Keratinocyte (primary cell): ENCODE measurements at places on chromosomes 5 and 9.

GRCh38 chr9:83208065-83208850 lies 145.3 kb upstream of the RASEF start:
- no peak for DNase-seq
- no peaks in the 10 kb centered on the region for H3K27me3 ChIP-seq

DNA sequence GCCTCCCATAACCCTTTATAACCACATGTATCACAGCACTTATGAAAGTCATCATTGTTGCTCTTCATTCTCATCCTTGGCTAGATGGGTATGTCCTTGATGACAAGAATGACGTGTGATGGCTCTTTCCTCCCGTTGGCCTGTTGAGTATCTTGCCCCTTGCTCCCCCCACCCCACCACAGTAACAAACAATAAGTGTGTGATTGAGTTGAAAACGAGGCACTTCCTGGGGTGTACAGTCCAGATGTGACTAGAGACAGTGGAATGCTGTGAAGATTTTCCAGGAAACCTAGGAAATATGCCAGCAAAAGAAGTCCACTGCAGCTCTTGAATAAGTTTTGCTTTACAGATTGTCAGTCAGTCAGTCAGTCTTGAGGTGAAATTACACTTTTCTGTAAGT lies 262.5 kb downstream of the ELAVL2 start:
- H3K36me3 ChIP-seq, result no peaks in the 10 kb centered on the region
- DNase-seq, result no peak
- H3K27ac ChIP-seq, result no peak overlapping the region

DNA sequence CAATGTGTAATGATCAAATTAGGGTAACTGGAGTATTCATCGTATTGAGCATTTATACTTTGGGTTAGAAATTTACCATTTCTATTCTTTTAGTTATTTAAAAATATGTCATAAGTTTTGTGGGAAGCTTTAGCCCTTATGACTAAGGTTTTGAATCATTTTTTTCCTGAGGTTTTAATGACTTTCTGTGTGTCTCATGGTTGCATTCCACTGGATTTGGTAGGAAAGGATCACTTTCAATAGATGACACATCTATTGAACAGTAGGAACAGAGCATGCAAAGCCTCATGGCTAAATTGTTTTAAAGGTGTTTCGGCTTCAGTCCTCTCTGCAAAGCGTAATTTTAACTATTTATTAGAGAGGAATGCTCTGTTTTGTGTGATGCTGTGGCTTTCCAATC lies 512.4 kb upstream of the CHD1 start:
- H3K27me3 ChIP-seq, result no peaks in the 10 kb centered on the region
- H3K4me3 ChIP-seq, result no peak overlapping the region
- DNase-seq, result no peak
- no peaks in the 10 kb centered on the region for H3K4me1 ChIP-seq
- H3K27ac ChIP-seq, result no peak overlapping the region
- no peaks in the 10 kb centered on the region for H3K36me3 ChIP-seq

GRCh38 chr5:124303366-124303765 lies 443.1 kb downstream of the ZNF608 start:
- DNase-seq, result no peak
- H3K36me3 ChIP-seq, result no peaks in the 10 kb centered on the region
- H3K4me3 ChIP-seq, result no peak overlapping the region
- no peak overlapping the region for H3K27ac ChIP-seq
- H3K4me1 ChIP-seq, result no peaks in the 10 kb centered on the region
- no peaks in the 10 kb centered on the region for H3K27me3 ChIP-seq

- no peak for DNase-seq
- H3K4me3 ChIP-seq, result no peak overlapping the region
- H3K36me3 ChIP-seq, result no peaks in the 10 kb centered on the region
- no peaks in the 10 kb centered on the region for H3K27me3 ChIP-seq
- no peak overlapping the region for H3K27ac ChIP-seq
These were observed 58.7 kb upstream of the DMRT3 start for GRCh38 chr9:917730-918129.

GRCh38 chr5:17436350-17436749 lies 61.7 kb upstream of the TAF11L2 start:
- H3K27ac ChIP-seq, result no peak overlapping the region
- DNase-seq, result no peak
- H3K4me1 ChIP-seq, result no peaks in the 10 kb centered on the region
- no peaks in the 10 kb centered on the region for H3K27me3 ChIP-seq
- H3K36me3 ChIP-seq, result no peaks in the 10 kb centered on the region

- DNase-seq, result no peak
- H3K27me3 ChIP-seq, result no peaks in the 10 kb centered on the region
- H3K36me3 ChIP-seq, result no peaks in the 10 kb centered on the region
- no peak overlapping the region for H3K27ac ChIP-seq
These were observed 138.3 kb downstream of the OLFM1 start for GRCh38 chr9:135225619-135226228.

DNA sequence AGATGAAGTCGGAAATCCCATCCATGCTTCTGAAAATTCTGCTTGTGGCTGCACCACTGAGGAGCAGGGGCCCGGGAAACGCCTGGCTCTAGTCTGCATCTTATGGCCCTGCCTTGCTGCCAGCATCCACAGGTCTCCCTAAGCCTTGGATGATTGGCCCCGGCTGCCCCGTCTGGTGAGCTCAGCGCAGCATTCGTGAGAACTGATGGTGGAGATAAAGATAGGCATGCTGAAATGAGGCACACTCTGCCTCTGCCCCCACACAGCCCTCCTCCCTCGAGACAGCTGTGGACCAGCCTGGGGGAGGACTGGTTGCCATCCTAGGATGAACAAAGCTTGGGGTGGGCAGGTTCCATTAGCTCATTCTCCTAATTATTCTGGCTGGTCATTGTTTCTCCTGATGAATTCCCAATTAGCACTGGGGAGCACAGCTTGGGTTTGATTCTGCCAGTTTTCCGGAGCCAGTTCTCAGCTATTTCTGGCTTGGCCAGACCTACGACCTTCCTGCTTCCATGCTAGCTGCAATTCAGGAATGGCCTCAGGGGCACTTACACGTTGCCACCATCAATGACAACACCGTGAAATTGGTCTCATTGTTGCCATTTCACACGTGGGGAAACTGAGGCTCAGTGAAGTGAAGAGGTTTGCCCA lies 62.8 kb upstream of the CPEB4 start:
- H3K4me1 ChIP-seq, result no peaks in the 10 kb centered on the region
- no peak overlapping the region for H3K4me3 ChIP-seq
- DNase-seq, result no peak
- no peaks in the 10 kb centered on the region for H3K27me3 ChIP-seq

GRCh38 chr9:116951588-116952435 lies 264.7 kb downstream of the TRIM32 start:
- peaks cover 11% of the 10 kb centered on the region for H3K4me1 ChIP-seq
- H3K36me3 ChIP-seq, result no peaks in the 10 kb centered on the region

- H3K4me1 ChIP-seq, result peaks cover 4% of the 10 kb centered on the region
- H3K27ac ChIP-seq, result no peak overlapping the region
- no peaks in the 10 kb centered on the region for H3K27me3 ChIP-seq
- no peak overlapping the region for H3K4me3 ChIP-seq
- no peaks in the 10 kb centered on the region for H3K36me3 ChIP-seq
- no peak for DNase-seq
These were observed 70.1 kb upstream of the SPATA31E1 start for GRCh38 chr9:87812375-87813118.

- DNase-seq, result no peak
- H3K36me3 ChIP-seq, result no peaks in the 10 kb centered on the region
- no peak overlapping the region for H3K27ac ChIP-seq
- H3K4me3 ChIP-seq, result no peak overlapping the region
- peaks cover 13% of the 10 kb centered on the region for H3K4me1 ChIP-seq
These were observed 28.8 kb upstream of the IER5L start for GRCh38 chr9:129206905-129207304.

DNA sequence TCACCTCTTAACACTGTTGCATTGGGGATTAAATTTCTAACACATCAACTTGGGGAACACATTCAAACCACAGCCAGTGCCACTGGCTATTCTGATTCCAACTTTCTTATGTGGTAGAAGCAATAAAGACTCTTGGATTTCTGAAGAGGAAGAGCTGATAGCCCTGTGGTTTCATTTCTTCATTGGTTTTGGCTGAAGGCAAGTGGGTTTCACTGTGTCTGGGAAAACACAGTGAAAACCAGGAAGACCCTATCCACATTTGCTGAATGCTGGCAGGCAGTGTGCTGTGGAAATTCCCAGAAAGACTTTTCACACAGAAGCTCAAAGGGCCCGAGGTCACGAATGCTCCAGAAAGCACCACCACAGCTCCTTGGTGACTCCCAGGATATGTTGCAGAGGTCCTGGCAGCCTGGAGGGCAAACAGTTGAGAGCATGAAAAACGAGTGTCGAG lies 67.1 kb downstream of the DAPK1 start:
- no peak overlapping the region for H3K27ac ChIP-seq
- no peaks in the 10 kb centered on the region for H3K27me3 ChIP-seq
- H3K36me3 ChIP-seq, result no peaks in the 10 kb centered on the region
- DNase-seq, result no peak

GRCh38 chr9:75108571-75108970 lies 20.3 kb downstream of the OSTF1 start:
- no peak overlapping the region for H3K27ac ChIP-seq
- DNase-seq, result no peak
- H3K4me3 ChIP-seq, result no peak overlapping the region
- peaks cover 16% of the 10 kb centered on the region for H3K4me1 ChIP-seq
- H3K27me3 ChIP-seq, result no peaks in the 10 kb centered on the region
- H3K36me3 ChIP-seq, result no peaks in the 10 kb centered on the region

DNA sequence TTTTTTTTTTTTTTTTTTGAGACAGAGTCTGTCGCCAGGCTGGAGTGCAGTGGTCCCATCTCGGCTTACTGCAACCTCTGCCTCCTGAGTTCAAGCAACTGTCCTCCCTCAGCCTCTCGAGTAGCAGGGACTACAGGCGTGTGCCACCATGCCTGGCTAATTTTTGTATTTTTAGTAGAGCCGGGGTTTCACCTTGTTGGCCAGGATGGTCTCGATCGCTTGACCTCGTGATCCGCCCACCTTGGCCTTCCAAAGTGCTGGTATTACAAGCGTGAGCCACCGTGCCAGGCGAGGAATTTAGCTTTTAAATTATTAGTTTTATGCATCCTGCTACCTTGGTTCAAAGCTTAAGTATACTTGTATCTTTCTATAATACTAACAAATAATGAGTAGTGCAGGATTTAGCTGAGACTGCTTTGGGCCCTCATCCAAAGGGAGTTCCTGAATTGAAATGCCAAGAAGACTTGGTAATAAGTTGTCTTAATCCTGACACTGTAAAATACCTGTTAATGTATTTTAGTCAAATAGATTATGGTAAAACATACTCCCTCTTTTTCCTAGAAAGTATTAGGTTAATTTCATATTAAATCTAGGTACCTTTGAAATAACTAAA lies 5.0 kb downstream of the CDC42SE2 start:
- no peaks in the 10 kb centered on the region for H3K27me3 ChIP-seq
- peaks cover 18% of the 10 kb centered on the region for H3K4me1 ChIP-seq
- no peak overlapping the region for H3K4me3 ChIP-seq

GRCh38 chr9:16687678-16688369 lies 182.6 kb downstream of the BNC2 start:
- no peaks in the 10 kb centered on the region for H3K36me3 ChIP-seq
- no peaks in the 10 kb centered on the region for H3K4me1 ChIP-seq
- H3K27ac ChIP-seq, result no peak overlapping the region

DNA sequence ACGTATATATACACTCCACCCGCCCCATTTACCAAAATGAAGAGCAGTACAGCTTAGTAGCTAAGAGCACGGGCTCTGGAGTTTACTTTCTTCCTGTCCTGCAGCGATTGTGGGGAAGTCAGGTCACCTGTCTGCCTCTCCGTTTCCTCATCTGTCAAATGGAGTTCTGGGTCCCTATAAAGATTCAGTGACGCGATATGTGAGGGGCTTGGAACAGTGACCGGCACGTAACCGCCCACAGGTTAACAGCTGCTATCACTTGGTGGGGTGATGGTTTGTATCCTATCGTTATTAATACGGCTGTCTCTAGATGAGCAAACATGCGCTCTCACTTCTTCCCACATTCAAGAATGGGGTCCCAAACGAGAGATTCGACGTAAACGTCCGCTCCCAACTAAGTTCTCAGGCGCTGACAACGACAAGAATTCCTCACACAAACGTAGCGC lies 426 bp downstream of the FAM114A2 start:
- peak overlapping the region; percentile 72 for H3K27ac ChIP-seq
- peaks cover 11% of the 10 kb centered on the region for H3K4me1 ChIP-seq
- peak overlapping the region; percentile 91 for H3K4me3 ChIP-seq
- H3K27me3 ChIP-seq, result no peaks in the 10 kb centered on the region

DNA sequence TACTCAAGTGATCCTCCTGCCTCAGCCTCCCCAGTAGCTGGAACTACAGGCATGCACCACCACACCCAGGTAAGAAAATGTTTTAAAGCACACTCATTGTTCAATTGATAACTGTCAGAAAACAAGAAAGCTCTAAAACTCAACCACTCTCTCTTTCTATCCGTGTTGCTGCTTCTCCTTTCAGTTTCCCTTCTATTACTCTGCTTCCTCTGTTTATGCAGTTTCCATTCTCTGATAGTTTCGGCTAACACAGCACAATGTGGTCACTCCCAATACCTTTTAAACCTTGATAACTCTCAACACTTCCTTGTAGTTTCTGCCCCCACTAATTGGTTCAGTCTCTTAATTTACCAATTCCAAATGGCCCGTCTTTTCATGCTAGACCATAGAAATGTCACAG lies 59.2 kb upstream of the NR4A3 start:
- H3K27me3 ChIP-seq, result no peaks in the 10 kb centered on the region
- H3K36me3 ChIP-seq, result no peaks in the 10 kb centered on the region
- no peak for DNase-seq
- no peaks in the 10 kb centered on the region for H3K4me1 ChIP-seq

DNA sequence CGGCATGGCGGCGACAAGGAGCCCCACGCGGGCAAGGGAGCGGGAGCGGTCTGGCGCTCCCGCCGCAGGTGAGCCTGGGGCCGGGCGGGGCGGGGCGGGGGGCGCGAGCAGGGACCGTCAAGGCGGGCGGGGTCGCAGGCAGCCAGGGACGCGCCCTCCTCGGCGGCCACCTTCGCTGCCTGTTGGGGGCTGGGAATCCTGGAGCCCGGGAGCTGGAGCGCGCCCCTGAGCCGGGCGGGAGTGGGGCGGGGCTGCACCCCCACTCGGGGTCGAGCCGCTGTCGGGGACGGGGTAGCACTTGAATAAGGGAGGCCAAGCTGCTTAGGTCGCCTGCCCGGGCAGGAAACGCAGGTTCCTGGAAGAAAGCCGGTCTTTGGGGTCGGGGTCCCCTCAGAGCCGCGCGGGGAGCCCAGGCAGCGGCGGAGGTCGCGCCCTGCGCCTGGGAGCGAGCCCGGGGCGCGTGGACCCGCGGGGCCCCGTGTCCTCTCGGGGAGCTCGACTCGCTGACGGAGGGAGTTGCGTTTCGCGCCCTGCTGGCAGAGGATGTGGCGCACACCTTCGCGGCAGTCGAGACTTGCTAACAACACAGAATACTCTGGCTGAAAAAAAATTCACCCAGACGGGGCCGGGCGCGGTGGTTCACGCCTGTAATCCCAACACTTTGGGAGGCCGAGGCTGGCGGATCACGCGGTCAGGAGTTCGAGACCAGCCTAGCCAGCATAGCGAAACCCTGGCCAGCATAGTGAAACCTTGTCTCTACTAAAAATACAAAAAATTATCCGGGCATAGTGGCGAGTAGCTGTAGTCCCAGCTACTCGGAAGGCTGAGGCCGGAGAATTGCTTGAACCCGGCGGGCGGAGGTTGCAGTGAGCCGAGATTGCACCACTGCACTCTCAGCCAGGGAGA lies 552 bp downstream of the OTULINL start:
- DNase-seq, result no peak
- no peaks in the 10 kb centered on the region for H3K4me1 ChIP-seq
- peak overlapping the region; percentile 58 for H3K4me3 ChIP-seq

- no peaks in the 10 kb centered on the region for H3K27me3 ChIP-seq
- H3K4me1 ChIP-seq, result no peaks in the 10 kb centered on the region
- DNase-seq, result no peak
- no peak overlapping the region for H3K27ac ChIP-seq
These were observed 172.2 kb downstream of the FAM170A start for GRCh38 chr5:119801570-119801969.

- no peak for DNase-seq
- H3K4me1 ChIP-seq, result peaks cover 3% of the 10 kb centered on the region
- peaks cover 5% of the 10 kb centered on the region for H3K27me3 ChIP-seq
These were observed 278.4 kb downstream of the NSG2 start for GRCh38 chr5:174323878-174324281.
